Hematopoietic multipotent progenitor cell treated with erythropoietin and hydrocortisone succinate and interleukin-3 and kit ligand, for 4 days (in vitro differentiated cells): ENCODE measurements at places on chromosomes 5 and 9.

- DNase-seq: peak; percentile 63
These were observed 3.5 kb downstream of the IFNA2 start for GRCh38 chr9:21381448-21382339.

GRCh38 chr9:93586290-93587057 is 10.1 kb downstream of the PHF2 start:
- no peak for DNase-seq

DNA sequence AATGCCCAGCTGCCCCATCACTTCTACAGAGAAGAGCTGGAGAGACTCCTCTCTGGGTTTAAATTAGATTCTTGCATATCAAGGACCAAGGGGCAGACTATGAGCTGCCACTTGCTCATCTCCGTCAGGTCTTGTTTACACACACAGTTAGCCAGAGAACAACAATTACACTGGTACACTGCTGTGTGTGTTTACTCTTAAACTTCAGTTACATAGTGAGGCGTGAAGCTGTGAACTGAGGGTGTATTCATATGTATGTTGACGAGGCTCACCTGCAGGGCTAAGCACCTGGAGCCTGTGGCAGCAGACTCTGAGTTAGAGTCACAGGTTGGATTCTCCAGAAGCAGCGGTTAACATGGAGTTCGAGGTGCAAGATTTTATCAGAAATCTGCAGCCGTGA is 155.4 kb upstream of the ANKH start:
- DNase-seq: no peak

DNA sequence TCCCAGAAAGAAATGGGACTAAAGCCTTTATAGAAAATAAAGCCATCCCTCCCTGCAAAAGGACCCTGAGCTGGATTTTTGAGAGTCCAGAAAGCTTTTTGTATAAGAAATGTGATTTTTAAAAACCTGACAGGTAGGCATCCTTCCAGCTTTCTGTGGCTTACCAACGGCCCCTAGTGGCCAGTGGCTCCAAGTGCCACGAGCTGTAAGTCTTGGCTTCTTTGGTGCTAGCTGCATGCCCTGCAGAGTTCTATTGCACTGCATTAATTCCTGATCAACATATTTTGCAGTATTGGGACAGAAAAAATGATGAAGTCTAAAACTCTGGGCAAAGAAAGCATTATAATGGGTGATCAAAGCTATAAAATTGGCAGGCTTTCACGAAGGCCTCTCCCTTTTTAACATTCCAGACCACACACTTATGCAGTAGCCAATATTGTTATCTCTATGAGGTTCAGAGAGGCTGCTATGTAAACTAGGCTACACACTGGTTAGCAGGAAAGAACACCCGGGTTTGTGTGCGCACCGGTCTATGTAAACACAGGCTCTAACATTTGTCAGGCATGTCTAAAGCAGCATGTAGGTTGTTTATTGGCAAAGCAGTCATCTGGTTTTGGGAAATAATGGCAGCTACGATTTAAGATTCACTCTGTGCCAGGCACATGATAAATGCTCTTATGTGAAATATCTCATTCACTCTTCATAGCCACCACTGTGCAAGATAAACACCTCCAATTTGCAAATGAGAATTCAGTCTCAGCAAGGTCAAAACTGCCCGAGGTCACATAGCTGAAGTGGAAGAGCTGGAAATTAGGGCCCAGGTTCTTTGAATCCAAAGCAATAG is 55.2 kb downstream of the NMUR2 start:
- DNase-seq: peak; percentile 50

DNA sequence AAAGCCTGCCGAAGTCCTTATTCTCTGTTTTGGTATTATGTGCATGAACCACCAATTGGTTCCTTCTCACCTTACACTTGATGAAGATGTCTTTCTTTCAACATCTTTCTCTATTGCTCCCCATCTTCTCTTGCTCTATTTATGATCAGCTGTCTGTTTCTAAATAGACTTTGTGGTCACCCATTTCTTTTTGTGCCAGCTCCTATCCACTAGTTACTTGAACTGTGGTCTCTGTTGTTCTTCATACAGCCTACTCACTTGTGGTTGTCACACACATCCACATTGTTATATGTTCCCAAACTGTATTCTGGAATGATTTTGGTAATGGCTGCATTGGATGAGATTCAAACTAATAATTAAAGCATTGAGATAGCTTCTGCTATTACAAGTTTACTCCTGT is 11.4 kb downstream of the VCAN start:
- DNase-seq: no peak

GRCh38 chr5:56465769-56466135 is 232.6 kb upstream of the ANKRD55 start:
- no peak for DNase-seq

DNA sequence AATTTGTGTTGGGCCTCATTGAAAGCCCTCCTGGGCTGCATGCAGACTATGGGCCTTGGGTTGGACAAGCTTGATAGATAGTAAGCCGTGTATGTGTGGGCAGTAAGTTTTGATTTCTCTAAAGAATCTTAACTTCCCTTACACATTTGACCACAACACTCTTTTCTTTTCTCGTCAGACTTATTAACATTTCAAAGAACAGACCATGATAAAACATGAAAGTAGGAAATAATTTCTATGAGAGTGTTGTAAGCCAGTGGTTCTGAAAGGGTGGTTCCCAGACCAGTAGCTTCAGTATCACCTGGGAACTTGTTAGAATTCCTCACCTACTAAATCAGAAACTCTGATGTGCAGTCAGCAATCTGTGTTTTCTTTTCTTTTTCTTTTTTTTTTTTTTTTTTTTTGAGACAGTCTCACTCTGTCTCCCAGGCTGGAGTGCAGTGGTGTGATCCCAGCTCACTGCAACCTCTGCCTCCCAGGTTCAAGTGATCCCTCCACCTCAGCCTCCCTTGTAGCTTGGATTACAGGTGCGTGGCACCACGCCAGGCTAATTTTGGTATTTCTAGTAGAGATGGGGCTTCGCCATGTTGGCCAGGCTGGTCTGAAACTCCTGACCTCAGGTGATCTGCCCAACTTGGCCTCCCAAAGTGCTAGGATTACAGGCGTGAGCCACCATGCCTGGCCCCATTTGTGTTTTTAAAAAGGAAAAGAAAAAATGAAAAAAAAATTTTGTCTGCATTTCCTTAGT is 20.0 kb upstream of the GCNT1 start:
- no peak for DNase-seq

- no peak for DNase-seq
These were observed 175.1 kb downstream of the C9orf50 start for GRCh38 chr9:129445794-129446306.

GRCh38 chr5:60685700-60686099 is 14.3 kb downstream of the DEPDC1B start:
- peak; percentile 22 for DNase-seq

GRCh38 chr5:11903121-11903613 is 1.1 kb downstream of the CTNND2 start:
- peak; percentile 2 for DNase-seq

DNA sequence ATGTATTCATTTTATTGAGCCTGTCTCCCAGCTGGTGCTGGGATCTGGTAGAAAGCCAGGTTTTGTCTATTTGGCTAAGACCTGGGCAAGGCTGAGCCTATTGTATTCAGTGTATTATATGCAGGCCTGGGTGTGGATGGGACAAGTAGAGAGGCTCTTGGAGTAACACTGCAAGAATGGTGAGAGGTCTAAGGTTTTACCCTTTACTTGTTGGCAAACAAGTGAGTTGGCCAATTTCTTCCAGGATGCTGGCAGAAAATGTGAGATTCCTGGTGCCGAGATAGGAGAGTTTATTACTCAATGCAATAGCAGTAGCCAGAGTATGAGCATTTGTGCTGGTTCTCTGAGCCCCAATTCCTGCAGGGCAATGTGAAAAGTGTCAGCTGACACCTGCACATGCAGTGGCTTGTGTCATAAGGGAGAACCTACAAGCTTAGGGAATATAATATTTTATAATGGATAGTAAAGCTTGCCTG is 141.7 kb upstream of the PRLR start:
- no peak for DNase-seq

DNA sequence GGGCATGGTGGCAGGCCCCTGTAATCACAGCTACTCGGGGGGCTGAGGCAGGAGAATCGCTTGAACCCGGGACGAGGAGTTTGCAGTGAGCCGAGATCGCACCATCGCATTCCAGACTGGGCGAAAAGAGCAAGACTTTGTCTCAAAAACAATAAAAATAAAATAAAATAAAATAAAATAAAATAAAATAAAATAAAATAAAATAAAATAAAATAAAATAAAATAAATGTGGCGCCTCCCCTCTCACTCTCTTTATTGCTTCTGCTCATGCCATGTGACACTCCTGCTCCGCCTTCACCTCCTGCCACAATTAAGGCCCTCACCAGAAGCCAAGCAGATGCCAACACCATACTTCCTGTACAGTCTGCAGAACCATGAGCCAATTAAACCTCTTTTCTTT is 3.8 kb upstream of the SHC3 start:
- no peak for DNase-seq

- DNase-seq: no peak
These were observed 53.3 kb downstream of the SEMA6A start for GRCh38 chr5:116521173-116521872.

DNA sequence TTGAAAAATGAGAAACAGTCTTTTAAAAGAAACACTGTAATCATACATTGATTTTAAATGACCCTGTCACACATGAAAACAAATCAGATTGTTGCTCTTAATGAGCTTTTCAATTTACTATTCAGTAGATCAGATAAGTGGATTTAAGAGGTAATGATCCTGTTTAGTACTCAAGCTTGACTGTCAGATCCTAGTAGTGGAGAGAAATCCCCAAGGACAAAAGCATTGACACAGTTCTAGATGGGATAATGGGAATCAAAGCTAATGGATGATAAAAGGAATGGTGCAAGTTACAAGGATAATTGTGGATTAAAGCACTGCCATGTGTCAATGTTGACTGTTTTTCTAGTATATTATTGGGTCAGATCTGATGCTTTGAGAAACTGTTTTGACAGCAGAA is 142.3 kb upstream of the TLX3 start:
- no peak for DNase-seq

DNA sequence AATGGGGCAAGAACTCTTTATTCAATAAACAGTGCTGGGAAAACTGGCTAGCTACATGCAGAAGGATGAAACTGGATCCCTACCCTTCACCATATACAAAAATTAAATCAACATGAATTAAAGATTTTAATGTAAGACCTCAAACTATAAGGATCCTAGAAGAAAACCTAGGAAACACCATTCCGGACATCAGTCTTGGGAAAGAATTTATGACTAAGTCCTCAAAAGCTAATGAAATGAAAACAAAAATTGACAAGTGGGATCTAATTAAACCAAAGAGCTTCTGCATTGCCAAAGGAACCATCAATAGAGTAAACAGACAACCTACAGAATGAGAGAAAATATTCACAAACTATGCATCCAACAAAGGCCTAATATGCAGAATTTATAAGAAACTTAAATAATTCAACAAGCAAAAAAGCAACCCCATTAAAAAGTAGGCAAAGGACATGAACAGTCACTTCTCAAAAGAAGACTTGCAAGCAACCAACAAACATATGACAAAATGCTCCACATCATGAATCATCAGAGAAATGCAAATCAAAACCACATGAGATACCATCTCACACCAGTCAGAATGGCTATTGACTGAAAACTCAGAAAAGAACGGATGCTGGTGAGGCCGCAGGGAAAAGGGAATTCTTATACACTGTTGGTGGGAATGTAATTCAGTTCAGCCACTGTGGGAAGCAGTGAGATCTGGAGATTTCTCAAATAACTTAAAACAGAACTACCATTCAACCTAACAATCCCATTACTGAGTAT is 104.3 kb upstream of the MAP3K1 start:
- DNase-seq: no peak

DNA sequence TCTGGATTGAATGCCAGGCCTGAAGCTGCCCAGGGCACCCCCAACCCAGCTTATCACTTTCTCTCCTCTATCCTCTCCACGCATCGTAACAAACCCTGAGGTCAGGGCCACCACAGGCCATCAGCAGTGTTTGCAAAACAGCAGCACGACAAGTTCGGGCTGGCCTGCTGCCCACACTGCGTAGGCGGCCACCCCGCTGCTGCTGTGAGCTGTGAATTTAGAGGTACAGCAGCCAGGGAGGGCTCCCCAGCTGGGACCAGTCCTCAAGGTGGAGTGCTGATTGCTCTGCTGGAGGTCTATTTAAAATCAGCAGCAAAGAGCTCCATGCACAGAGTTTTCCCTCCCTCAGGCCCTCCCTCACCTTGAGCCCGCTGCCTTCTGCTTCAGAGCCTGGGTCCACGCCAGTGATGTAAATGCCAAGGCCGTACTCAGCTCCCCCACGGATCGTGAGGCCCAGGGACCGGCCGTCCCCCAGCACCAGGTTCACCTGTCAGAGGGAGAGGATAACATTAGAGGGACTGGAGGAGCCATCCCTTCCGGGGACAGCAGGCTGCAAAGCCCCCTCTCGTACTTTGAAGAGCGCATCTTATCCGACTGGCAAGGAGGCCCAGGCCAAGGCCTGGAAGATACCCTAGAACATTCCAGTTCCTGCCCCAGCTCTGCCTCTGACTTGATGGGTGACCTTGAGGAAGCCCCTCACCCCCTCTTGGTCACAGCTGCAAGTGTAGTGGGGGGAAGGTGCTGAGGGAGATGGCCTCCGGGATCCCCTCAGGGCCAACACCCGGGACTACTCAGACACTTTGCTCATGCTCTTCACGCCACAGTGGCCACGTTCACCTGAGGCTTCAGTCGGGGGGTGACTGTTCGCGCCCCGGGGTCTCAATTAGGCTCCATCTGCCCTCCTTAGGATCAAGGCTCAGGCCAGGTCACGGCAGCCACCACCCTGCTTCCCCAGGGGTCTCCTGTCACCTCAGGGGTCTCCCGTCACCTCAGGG is 39.1 kb downstream of the WHRN start:
- no peak for DNase-seq

- DNase-seq: no peak
These were observed 188.5 kb downstream of the CACNA1B start for GRCh38 chr9:138066049-138066448.

- peak; percentile 69 for DNase-seq
These were observed 152.3 kb downstream of the KDM4C start for GRCh38 chr9:6910032-6910431.

DNA sequence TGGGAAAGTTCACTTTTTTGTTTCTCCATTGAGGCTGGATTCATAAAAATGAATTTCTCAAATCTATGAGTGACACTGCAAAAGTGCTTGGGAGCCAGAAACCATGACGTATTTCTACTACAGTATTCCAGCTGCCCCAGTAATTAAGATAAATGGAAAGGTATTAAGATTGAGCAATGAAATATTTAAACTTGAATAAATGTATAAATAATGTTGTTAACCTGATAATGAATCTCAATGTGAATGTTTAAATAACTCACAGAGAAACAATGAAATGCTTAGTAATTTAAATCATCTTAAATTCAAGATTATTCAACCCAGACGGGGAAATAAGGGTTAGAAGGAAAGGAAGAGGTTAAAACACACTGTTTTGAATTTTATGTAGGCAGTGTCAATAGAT is 11.2 kb upstream of the SRP19 start:
- DNase-seq: no peak

- no peak for DNase-seq
These were observed 87.7 kb downstream of the FSTL4 start for GRCh38 chr5:133524666-133525065.

DNA sequence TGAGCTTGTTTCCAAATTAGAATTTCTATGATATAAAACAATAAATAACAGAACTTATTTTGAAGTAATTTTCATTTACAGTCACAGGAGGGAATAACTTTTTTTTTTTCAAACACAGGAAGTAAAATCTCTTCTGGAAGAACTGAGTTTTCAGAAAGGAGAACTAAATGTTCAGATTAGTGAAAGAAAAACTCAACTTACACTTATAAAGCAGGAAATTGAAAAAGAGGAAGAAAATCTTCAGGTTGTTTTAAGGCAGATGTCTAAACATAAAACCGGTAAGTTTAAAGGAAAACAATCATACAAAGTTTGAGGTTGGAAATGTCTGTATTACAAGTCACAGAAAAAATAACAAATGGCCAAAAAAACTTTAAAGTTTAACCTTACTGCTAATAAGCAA is 41.6 kb downstream of the RAB14 start:
- DNase-seq: peak; percentile 68
